ENCODE measurements at places on chromosomes 3 and 15.
A peak's percentile ranks its signal among the peaks of the same experiment; 100 is the strongest.

DNA sequence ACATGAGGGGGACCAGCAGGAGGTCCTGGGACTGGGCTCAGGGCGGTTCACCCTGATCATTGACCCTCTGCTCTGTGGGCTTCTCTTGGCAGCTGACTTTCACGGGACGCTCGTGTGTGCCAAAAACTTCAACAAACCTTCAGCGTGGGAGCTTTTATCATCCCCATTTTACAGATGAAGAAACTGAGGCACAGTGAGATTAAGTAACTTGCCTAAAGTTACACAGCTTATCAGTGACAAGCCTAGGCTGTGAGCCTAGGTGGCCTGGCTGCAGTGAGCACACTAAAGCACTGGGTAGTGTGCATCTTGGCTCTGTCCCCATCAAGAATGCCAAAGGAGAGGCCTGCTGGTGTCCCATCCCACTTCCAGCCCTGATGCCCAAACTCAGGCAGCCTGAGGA lies 23.6 kb upstream of the DUSP7 start:
- no peak for DNase-seq

GRCh38 chr3:47073685-47074084 lies 90.2 kb downstream of the SETD2 start:
- no peak for DNase-seq

DNA sequence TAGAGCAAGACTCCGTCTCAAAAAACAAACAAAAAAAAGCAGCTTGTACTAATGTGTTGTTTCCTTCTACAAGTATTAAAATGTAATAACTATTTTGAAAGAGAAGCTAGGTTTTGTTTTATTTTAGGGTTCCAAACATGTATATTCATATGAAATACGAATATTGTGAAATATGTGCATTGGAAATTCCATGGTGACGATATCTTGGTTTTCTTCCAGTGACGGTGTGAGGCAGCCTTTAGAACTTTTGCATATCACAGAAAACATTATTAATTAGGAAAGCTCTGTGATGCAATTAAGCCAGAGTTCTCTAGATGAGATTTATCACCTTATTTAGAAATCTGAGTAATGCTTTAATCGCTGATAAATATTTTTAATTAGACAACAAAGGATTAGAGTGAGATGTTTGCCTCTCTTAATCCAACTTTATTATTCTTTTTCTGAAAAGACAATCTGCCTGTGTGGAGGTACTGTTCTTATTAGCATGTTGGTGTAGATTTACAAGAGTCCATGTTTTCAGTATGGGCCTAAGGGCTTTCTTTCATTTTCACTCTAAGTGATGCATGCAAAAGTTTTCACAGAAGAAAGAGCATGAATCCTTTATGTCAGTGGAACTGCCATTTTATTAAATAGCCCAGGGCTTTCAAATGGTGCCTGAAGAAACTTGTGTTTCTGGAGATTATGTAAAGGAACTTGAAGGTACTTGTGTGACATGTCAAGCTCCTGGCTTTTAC lies 37.7 kb upstream of the SAMMSON start:
- DNase-seq = no peak

DNA sequence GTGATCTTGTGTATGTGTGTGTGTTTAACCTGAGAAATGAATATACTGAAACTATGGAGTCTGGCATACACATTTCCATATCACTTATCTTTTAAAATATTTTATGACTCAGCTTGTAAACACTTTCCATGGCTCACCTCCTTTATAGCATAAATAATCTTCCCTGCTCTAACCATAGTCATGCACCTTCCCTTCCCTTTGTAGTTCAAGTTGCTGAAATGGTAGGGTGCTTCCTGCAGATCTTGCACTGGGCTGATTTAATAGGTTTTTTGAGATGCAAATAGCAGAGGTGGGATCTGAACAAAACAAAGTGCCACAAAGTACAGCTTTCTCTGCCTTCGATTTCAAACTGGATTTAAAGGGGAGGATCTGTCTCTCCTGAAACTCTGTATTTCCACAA lies 712.7 kb upstream of the LMCD1 start:
- no peak for DNase-seq

- DNase-seq = no peak
Measured at GRCh38 chr15:100247228-100248225, 94.2 kb downstream of the ADAMTS17 start.

DNA sequence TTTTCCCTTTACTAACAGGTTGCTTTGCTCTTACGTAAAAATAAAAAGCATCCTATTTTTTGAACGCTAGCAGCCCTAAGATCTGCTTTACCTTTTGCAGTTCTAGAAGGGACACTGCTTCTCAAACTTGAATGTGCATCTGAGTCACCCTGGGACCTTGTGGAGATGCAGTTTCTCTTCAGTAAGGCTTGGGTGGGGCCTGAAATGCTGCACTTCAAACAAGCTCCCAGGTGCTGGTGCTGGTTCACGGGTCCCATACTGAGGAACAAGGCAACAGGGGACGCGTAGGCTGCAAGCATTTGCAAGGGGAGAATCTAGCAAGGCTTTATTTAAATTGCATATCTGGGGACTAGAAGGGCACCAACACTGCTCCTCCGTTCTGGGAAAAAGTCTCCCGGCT lies 30.0 kb downstream of the MB21D2 start:
- no peak for DNase-seq

- DNase-seq = peak; percentile 8
Measured at GRCh38 chr15:100572362-100572983, 29.5 kb downstream of the LINS1 start.

GRCh38 chr3:74531491-74531890 lies 83.0 kb downstream of the CNTN3 start:
- no peak for DNase-seq

GRCh38 chr3:38017445-38018295 lies 11.8 kb downstream of the PLCD1 start:
- DNase-seq = no peak

- no peak for DNase-seq
Measured at GRCh38 chr3:64508140-64508539, 179.7 kb downstream of the ADAMTS9 start.

DNA sequence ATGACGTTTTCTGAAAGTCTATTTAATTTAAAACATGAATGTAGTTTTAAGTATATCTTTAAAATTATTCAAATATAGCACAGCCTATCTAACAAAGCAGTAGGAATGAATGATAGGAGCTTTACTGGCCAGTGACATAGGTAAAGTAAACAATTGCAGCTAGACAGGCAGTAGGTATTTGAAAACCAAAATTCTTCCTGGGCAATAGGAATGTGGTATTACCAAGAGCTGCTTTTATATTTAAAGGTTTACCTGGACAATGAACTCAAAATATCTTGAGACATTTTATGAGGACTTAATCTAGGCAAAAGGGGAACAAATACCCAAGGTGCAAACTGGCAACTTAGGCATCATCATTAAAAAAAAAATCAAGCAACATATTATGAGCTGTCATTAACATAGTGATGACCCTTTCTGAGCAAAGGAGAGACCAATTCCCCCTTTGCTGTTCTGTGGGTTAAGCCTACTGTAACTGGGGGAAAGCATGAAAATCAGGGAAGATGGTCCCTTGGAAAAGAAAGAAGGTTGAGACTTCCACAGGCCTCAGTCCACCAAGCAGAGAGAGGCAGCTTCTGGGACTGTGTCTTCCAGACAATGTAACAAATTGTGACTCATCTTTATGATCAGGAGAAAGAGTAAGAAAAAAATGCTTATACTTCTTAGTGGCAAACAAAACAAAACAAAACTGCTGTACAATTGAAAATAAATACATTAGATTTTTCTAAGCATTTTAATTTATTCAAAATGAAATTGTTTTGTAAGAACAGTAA lies 12.9 kb downstream of the ISL2 start:
- no peak for DNase-seq

GRCh38 chr3:85977615-85978338 lies 1013.2 kb downstream of the VGLL3 start:
- peak; percentile 43 for DNase-seq

GRCh38 chr3:118127992-118128391 lies 906.7 kb downstream of the IGSF11 start:
- no peak for DNase-seq

DNA sequence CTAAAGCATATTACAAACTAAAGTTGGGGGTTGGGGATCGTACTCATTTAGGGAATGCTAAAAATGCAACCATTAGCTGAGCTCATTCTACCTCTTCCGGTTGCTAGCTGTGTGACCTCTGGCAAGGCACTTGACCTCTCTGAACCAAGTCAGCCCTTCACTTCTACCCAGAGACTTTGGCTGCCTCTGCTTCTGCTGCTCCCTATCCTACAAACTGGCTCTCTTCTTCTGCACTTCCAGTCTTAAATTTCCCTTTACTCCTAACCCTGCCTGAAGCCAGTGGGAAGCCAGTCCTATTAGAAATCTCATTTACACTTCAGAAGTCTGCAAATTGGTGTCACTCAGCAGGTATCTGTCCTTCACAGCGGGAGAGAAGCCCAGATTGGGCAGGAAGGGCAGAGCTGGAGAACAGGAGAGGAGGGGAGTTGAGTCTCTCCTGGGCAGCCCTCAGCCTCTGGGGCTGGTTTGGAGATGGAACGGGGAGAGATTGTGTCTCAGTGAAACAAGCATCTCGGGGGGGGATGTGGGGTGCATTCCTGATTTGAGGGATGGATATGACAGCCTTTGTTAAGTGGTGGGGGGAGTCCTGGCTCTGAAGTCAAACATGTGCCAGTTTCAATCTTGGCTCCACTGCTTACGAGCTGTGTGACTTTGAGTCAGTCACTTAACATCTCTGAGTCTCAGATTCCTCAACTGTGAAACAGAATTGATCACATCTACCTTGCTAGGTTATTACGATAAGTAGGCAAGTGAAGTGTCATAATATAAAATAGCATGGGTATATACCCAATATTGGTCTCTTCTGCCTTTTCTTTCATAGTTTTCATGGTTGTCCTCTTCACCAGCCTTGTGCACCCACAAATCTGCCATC lies 7.8 kb upstream of the AEN start:
- no peak for DNase-seq

DNA sequence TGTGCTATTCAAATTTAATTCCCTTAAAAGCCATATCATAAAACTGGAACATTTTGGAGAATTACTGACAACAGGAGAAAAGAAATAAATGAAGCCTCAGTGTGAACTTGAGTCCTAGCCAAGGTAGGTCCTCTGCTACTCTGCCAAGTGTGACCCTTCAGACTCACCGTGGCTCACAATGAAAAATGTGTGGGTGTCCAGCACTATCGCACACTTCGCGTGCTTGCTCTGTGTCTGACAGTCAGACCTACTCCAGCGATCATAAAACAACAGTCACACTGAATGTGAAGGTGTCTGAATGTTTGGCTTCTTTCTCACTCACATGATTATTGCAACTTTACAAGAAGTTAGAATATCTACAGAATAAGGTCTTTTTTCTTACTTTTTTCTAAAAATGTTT lies 65.8 kb upstream of the TRA2B start:
- DNase-seq = no peak

GRCh38 chr15:25716414-25717126 lies 146.6 kb downstream of the ATP10A start:
- no peak for DNase-seq

DNA sequence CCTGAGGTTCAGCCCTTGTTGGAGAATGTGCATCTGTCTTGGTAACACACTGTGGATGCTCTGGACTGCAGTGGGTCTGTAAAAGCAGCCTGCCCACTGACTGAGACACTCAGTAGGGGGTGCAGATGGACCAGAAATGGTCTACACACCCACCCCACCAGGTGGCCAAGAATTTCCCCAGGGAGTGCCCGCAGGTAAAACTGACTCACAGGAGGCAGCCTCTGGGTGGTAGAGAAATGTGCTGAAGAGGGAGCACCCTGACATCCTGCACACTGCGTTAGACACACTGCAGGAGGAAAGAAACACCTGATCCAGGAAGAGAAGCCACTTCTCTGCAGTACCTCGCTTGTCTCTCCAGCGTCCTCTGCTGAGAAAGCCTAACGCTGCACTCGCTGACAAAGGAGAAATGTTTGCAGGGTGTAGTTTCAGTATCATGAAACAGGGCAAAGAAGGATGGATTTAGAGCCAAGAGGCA lies 109.5 kb upstream of the ABHD17C start:
- no peak for DNase-seq

GRCh38 chr15:25090073-25090733 lies 135.4 kb downstream of the SNRPN start:
- no peak for DNase-seq

DNA sequence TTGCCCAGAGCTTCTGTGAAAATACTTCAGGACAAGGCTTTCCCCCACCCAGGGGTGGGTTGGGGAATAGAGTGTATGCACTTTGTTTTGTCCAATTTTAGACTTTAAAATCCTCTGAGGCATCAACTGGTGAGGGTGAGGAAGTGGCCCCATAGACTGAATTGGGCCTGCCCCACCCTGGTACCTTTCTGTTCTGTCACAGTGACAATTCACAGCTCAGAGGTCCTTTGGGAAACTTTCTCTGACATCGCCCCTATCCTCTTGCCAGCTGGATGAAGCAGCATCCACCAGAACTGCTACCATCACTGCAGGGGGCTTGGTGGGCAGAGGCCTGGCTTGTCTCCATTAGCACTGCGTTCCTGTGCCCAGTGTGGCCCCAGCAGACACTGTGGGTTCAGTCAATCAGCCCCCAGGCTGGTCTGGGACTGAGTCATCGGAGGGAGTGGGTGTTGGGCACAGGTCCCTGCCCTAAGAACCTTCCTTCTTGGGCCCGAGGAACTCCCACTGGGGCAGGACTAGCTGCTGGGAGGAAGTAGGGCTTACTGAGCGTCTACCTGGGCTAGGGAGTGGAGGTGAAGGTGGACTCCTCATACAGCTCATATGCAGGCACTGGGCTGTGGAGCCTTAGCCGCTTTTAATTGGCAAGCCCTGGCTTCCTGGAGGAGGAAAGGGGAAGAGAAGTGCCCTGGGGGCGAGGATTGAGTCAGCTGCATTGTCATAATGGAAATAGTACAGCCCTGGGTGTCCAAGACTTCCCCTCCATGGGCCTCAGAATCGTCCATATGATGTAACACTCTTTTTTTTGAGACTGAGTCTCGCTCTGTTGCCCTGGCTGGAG lies 1.5 kb upstream of the PPM1M start:
- no peak for DNase-seq

- DNase-seq = no peak
Measured at GRCh38 chr3:125647318-125648014, 52.2 kb upstream of the OSBPL11 start.

- DNase-seq = no peak
Measured at GRCh38 chr3:64244011-64244942, 19.0 kb upstream of the PRICKLE2 start.

GRCh38 chr3:170865209-170866094 lies 4.5 kb downstream of the RPL22L1 start:
- no peak for DNase-seq

DNA sequence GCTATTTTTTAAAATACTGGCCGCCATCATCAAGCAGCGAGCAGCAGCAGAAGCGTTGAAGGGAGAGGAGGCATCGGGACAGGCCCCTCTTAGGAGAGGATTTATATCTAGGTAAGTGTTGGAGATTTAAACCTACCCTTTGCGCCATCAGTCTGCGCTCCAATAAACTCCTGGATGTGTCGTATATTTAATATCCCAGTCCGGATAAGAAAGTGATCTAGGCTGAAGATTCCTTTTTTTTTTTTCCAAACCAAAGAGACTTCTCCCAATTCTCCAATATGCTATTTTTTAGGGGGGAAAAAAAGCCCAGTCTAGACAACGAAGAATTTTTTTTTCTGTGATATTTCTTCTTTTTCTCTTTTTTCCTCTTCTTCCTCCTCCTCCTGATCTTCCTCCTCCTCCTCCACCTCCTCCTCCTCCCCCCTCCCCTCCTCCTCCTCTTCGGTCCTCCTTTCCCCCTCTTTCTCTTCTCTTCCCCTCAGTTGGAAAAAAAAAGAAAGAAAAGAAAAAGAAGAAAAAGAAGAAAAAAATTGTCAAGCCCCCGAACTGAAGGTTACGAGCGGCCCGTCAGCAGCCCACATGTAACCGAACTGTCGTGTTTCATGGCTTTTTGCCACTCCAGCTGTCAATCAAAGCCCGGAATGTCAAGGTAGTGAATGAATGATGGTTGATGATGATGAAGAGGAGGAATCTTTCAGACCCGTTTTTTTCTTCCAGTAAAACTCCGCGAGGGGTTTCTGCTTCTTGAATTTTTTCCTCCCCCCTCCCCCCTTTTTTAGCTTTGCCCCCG lies 835 bp downstream of the MEIS2 start:
- DNase-seq = no peak
